ENCODE measurements at places on chromosomes 7 and 10.
A peak's percentile ranks its signal among the peaks of the same experiment; 100 is the strongest.

DNA sequence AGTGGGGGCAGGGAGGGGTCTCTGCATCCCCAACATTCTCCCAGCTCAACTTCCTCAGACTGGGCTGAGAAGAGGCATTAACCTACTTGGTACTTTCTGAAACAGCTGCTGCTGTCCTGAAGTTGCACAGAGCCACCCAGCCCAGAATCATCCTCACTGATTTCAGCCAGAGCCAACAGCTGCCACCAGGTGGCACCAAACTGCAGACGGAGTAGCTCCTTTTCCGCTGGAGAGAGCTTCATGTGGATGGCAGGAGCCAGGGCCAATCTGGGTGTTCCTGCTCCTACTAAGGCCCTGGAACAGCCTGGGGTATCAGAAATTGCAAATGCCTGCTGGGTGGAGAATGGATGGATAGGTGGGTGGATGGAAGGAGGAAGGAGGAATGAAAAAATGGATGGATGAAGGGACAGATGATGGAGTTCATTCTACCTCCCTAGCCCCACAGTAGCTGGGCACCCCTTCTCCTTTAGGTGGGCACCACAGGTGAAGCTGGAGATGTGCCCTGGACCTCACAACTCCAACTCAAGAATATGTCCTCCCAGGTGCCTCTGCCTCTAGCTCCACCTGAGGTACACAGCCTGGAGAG lies 11.8 kb upstream of the DRGX start:
- DNase-seq: peak; percentile 85

- DNase-seq: no peak
Measured at GRCh38 chr7:70338015-70338414, 739.7 kb downstream of the AUTS2 start.

DNA sequence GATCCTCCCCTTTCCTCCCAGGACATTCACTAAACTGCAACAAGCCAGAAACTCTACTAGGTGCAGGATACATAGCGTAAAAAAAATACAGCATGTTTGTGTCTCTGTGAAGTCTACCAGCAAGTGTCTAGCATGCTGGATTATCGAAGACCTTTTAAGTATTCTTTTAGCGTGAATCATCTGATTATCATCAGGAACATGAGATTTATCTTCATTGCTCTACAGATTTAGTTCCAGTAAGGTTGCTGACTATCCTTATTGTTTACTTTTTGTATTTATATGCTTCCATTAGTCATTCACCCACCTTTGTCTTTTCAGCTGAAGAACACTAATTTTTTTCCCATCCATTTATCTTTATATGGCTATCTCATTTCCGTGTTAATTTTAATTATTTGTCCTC lies 62.8 kb downstream of the PDZD8 start:
- no peak for DNase-seq

DNA sequence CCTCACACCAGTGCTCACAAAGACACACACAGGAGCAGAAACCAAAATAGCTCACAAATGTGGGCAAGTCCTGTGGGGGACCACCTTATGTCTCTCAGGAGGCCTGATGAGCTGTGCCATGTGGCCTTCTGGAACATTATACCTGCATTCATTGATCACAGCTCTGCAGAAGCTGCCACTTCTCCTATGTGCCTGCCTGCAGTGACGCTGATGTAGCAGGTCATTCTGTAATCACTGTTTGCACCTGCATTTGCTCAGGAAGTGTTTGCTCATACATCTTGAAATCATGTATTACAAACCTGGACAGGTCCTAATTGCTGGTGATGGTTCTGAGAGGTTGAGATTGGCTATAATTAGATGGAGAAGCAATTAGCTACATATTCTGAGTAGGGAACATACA lies 310.2 kb downstream of the AUTS2 start:
- DNase-seq: no peak

DNA sequence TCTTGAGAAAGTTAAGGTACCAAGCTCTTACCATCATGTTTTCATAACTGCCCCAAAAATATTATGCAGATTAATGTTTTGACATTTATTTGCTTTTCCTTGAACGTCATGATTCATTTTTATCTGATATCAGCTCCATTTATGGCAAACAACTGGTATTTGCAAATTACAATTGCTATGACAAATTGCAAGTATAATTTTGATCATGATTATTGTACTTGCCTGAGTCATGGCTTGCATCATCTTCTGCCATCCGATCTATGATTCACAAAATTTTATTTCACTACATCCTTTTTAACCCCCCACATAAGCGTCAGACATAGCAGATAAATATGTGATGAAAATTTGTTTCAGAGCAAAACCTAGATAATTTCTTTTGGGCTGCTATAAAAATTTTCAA lies 155.0 kb downstream of the STK31 start:
- DNase-seq: no peak

DNA sequence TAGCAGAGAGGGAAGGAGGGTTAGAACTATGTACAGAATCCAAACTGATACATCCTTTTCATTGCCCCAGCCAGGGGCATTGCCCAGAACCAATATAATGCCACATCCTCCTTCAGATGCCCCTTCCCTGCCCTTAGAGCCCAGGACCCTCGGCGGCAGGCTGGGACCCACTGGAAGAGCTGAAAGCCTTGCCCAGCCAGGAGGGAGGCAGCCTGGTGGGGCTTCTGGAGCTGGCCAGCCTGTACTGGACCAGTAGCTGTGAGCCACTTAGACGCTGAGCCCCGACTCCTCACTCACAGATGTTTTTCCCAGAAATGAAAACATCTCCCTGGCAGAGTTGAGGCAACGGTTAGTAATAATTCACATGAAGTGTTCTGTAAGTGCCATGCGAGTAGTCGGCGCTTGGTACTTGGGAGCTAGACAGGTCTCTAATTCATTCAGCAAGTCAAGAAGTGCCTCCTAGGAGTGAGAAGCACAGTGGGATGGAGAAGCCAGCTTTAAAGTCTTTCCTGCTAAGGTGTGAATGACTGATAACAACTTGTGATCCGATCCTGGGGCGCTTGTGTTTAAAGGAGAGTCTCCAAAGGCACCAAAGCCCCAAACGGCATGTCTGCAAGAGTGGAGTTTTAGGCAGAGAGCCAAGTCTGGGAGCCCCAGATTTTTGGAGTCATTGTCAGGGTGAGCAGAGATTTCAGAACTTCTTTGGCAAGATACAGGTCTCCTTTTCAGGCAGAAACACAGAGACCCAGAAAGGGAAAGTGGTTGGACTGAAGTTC lies 9.8 kb downstream of the VSIR start:
- no peak for DNase-seq

DNA sequence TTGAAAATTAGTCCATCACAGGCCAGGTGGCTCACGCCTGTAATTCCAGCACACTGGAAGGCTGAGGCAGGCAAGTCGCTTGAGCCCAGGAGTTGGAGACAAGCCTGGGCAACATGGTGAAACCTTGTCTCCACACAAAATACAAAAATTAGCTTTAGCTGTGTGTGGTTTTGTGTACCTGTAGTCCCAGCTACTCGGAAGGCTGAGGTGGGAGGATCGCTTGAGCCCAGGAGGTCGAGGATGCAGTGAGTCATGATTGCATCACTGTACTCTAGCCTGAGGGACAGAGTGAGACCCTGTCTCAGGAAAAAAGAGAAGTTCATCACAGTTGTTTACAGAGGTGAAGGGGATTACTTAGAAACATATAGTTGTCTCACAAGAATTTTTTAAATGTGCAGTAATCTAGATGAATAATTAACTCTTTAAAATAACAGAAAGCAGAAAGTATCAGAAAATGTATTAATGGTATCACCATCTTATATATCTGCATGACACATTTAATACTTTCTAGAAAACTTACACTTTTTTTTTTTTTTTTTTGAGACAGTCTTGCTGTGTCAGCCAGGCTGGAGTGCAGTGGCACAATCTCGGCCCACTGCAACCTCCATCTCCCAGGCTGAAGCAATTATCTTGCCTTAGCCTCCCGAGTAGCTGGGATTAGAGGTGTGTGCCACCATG lies 8.9 kb downstream of the LCOR start:
- no peak for DNase-seq

DNA sequence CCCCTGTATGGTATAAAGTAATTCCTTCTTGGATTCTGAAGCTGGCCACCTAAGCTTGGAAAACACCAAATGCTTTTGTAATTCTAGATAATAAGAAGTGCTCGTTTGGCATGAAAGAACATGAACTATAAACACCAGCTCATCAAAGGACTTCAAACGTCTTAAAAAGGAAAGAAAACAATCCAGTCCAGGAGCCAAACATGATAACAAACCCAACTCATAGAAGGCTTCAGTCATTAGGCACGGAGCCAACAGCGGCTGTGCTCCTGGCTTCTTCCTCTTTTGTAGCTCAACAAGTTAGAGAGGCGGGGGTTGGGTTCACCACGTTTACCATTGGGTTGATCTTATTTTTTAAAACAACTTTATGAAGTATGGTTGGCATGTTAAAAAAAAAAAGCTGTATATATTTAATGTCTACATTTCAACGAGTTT lies 56.4 kb upstream of the ECHDC3 start:
- DNase-seq: no peak

DNA sequence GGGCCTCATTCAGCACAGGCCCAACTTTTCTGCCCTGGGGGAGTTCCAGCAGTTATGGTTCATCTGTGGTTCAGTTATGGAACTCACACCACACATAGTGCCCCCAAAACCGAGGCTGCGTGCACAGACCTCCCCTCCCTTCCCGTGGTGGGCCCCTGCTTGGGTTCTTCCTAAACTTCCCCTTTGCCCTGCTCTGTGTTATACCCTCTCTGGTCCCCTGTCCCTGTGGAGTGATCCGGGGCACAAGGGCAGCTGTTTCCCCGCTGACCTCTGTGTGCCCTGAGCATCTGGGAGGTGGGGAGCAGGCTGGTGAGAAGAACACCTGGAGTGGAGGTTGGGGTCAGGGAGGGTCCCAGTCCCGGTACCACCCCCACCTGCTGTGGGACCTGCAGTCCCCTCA lies 39.4 kb downstream of the HTRA1 start:
- DNase-seq: no peak
